ENCODE measurements at places on chromosomes 6 and 20.

- DNase-seq: peak; percentile 54
Measured at GRCh38 chr20:34268851-34269636, 27.8 kb downstream of the ASIP start.

DNA sequence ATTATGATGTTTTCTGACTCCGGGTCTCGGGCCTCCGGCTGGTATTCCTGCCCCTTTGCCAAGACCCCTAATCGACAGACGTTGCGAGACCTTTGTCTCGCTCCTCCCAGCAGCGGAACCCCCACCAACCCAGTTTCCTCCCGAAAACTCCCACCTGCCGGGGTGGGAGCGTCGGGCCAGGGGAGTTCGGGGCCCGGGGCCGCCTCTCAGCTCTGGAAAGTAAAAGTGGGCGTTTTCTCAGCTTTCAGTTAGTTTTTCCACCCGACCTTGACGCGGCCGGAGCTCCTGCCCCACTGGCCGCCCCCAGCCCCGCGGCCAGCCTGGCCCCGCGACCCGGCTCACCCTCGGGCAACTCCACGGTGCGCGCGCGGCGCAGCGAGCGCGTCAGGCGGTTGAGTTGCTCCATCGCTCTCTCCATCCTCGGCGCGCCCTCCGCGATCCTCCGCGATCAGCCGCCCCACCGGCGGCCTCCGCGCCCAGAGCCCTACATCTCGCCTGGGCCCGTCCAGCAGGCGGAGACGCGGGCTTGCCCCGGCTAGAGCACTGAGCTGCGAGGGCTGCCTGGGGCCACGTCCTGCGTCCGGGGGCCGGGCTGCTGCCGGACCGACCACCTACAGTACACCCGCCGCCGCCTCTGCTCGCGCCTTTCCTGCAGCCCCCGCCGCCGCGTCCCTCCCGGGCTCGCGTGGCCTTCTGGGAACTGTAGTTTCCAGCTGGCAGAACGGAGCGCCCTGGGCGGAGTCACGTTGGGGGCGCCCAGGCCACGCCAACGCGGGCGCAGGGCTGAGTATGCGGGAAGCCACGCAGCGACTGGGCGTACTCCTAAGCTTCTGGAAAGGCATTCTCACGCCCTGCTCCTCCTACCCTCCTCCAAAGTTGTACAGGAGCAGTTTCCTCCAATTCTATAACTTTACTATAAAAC lies at the start of gene HACE1:
Gene HACE1, minus strand, starts transcription at position 695 of the 922 bp plus-strand sequence. Its CDS starts 277 bp downstream, at position 418.
- DNase-seq: peak; percentile 97

DNA sequence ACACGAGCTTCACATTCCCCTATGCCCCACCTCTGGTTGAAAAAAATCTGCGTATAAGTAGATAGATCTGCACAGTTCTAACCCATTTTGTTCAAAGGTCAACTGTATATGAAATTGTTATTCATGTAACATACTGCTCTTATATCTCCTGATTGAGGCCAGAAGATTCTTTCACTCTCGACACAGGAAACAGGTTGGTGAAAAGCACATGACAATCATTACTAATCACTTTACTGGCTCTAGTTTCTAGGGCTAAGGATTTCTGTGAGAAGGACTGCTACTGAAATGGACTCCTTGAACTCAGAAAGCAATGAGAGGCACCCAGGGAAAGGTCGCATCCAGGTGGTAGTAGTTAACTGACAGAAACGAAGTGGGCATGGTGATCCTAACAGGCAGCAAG lies 21.7 kb downstream of the PDSS2 start:
- DNase-seq: no peak

DNA sequence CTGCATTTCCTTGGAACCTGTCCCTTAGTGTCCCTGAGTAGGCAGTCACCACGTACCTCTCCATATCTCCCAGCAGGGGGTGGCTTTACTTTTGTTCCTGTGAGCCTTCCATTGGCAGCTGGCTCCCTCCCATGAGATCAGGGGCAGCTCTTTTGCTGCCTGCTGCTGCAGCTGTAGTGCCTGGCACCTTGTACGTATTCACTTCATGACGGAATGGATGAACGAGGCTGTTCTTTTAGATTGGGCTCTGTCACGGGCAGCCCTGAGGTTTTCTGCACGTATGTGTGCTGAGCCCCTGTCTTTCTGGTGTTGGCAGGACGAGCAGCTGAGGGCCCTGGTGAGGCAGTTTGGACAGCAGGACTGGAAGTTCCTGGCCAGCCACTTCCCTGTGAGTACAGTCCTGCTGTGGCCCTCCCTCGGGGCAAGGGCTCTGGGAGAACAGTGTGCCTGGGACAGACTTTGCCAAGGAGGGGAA lies 14.6 kb downstream of the MYBL2 start:
- DNase-seq: peak; percentile 41

DNA sequence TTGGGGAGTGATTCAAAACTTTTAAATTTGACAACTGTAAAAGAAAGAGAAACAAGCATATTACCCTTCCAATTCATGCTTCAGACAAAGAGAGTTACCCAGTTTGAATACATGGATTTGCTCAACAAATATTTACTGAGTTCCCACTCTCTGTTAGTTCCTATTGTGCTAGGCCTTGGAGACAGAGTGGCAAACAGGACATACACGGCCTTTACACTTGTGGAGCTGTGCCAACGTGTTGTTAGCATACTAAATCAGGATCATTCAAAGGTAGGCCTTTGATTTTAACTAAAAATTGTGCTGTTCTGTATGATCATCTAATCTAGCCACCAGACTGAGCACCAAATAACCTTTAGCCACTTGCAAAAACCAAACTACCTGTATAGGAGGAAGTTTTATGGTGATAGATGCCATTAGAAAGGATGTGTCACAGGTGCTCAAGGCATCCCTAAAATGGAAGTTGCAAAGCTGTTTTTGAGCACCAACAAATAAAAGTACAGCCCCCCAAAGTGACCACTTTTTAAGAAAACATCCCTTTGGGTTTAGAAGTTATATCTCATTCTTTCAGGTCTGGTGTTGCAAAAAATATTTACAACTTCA lies 84.5 kb downstream of the CHD6 start:
- no peak for DNase-seq

DNA sequence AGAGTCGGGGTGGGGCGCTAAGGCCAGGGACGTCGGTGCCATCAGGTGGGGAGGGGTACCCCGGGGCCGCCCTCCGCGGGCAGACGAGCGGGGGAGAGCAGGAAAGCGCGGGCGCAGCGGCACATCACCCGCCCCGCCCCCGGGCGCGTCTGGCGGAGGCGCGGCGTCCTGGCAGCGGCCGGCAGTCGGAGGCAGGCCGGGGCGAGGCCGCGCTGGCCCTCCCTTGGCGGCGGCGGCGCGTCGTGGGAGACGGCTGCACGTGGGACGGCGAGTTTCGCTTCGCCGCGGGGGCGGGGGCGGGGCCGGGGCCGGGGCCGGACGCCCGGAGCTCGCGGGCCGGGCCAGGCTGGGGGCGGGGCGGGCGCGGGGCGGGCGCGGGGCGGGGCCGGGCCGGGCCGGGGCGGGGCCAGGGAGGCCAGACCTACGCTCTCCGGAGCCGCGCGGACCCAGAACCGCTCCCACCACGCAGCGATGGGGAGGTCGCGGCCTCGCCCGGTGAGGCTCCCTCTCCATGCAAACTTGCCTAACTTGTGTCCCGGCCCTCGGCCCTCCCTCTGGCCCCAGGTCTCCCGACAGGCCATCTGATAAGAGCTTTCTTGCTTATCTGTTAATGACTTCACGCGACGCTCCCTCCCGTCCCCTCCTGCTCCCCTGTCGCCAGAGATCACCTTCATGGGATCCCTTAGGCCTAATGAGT lies 12.5 kb downstream of the ITPR3 start:
- DNase-seq: peak; percentile 65

DNA sequence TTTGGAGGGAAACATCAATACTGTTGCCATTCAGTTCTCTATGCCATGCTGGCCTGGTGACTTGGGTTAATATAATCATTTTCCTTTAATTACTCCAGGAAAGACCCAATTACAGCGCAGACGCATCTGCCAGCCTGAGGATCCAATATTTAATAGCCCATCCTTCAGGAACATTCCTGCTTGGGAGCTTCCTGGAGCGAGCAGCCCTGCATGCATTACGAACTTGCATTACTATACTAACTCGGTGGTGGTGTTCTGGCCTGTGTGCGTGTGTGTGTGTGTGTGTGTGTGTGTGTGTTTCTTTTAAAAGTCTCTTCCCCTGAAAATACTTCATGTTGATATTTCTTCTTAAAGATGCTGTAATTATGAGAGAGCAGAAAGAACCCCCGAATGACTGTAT lies 26.5 kb downstream of the PMEPA1 start:
- DNase-seq: peak; percentile 45

GRCh38 chr6:139313229-139313628 lies 21.4 kb upstream of the TXLNB start:
- no peak for DNase-seq

DNA sequence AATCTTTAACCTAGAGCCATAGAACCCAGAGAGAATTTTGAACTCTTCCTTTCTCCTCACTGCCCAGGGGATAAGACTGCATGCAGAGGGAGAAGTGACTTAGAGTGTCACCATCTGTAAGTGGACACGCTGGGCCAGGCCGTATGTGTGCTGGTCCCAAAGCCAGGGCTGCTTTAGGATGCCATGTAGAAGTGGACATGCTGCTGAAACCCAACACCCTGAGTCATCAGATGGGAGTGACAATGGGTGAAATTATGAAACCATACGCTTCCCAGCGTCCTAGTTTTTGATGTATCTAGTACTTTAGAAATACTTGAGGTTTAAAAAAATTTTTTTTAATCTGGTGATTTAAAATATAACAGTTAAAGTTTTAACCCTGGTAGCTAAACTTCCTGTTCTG lies 191.1 kb downstream of the FNDC1 start:
- no peak for DNase-seq

DNA sequence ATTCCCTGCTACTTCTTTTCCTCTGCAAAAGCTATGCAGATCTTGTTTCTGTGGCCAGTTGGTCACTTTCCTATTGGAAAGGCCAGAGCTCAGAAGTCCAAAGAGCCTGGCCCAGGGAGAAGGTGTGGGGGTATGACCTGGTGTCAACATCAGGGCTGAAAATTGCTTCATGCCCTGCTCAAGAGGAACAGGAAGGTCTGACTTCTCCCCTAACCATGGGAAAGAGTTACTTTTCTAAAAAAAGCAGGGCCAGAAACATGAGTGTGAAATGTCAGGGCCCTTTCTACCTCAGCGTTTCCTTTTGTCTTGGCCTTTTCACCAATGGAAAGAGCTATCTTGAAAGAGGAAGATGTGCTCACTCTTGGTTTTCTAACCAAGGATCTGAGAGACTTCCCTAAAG lies 117.4 kb downstream of the MAFB start:
- no peak for DNase-seq

DNA sequence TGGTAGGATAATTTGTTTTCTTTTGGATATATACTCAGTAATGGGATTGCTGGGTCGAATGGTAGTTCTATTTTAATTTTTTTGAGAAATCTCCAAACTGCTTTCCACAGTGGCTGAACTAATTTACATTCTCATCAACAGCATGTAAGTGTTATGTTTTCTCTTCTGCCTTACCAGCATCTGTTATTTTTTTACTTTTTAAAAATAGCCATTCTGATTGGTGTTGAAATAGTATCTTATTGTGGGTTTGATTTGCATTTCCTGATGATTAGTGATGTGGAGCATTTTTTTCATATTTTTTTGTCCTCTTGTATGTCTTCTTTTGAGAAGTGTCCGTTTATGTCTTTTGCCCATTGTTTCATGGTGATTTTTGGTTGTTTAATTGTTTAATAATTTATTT lies 11.9 kb downstream of the HINT3 start:
- DNase-seq: no peak

DNA sequence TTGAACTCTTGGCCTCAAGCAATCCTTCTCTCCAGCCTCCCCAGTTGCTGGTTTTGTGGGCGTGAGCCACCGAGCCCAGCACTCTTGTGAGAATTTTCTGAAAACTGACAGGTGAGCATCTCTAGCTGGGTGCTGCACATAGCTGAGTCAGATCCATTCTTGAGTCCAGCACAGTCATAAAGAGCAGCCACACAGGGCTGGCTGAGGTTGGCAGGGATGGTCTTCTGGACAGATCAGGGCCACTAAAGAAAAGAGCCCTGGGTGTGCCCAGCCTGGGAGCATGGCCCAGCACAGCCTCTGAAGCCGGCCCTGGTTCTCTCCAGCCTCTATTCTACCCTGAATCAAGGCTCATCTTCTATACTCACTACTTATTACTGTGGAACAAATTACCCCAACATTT lies 11.5 kb downstream of the DLGAP4 start:
- no peak for DNase-seq

DNA sequence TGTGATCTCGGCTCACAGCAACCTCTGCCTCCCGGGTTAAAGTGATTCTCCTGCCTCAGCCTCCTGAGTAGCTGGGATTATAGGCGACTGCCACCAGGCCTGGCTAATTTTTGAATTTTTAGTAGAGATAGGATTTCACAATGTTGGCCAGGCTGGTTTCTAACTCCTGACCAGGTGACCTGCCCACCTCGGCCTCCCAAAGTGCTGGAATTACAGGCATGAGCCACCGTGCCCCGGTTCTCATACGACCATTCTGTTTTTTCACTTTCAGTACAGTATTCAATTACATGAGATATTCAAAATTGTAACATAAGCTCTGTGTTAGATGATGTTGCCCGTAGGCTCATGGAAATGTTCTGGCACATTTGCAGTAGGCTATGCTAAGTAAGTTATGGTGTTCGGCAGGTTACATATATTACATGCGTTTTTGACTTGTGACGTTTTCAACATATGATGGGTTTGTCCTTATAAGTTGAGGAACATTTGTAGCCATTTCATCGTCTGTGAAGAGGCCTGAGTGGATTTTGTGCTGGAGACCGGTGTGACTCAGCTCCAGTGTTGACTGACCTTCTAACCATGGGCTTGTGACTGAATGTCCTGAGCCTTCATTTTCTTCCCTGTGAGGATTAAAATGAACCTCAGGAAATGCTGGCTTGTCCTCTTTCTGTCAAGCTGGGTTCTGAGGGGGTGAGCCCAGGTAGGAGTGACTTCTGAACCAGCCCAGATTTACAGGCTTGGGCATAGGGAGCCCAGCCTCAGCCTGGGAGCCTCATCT lies 12.2 kb downstream of the PPARD start:
- DNase-seq: no peak

- DNase-seq: no peak
Measured at GRCh38 chr6:134956032-134956431, 6.1 kb upstream of the ALDH8A1 start.

GRCh38 chr6:137968901-137969300 lies 101.8 kb downstream of the TNFAIP3 start:
- DNase-seq: no peak

DNA sequence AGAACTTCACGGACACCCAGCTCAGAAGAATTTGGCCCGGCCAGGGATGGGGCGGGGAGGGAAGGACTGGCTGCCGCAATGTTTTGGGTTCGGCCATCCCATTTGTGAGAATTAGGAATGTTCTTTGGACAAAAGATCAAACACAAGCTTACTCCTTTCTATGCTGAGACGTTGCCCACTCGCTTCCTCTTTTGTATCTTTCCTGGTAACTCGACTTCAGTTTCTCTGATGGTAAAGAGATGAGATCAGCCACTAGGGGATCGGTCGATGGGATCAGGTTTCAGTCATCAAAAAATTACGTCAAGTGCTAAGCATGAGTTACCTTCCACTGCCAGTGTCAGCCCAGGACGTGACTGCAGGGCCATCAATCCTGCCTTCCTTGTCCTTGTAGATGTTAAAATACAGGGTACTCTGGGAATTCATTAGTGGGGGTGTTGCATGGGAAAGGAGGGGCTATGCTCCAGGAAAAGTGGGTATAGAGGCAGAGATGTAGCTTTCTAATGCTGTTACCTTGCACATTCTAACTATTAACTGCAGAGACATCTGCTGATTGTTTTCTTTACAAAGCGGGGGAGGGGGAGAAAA lies 190.2 kb downstream of the TSHZ2 start:
- DNase-seq: peak; percentile 81

GRCh38 chr20:23129266-23129665 lies 43.1 kb upstream of the CD93 start:
- no peak for DNase-seq

All from eye (tissue), 1 donor.